ENCODE measurements at places on chromosomes 11 and 22.

GRCh38 chr11:11186249-11186648 lies 166.8 kb downstream of the CSNK2A3 start:
- no peak for DNase-seq

DNA sequence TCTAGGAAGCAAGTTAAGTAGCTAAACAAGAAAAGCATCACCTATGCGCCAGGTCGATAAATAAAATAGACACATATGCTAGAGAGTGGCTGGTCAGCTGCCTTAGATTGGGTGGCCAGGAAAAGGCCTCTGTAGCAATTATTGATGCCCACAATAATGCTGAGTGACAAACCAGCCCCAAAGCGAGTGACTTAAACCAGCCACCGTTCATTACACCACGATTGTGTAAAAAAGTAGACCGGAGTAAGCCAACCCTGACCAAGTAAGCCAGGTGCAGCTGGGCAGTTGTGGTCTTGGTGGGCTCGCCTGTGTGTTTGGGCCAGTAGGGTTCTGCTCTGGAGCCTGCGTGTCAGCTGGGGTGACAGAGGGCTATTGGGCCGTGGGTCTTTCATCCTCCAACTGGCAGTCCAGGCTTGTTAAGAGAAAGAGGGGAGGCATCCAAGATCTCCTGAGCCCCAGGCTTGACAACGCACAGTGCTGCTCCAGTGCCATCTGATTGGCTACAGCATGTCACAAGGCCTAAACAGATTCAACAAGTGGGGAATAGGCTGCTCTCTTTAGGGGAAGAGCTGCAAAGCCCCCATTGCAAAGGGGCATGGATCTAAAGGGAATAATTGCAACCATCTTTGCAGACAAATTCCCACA lies 100.4 kb upstream of the PARVA start:
- DNase-seq, result no peak

DNA sequence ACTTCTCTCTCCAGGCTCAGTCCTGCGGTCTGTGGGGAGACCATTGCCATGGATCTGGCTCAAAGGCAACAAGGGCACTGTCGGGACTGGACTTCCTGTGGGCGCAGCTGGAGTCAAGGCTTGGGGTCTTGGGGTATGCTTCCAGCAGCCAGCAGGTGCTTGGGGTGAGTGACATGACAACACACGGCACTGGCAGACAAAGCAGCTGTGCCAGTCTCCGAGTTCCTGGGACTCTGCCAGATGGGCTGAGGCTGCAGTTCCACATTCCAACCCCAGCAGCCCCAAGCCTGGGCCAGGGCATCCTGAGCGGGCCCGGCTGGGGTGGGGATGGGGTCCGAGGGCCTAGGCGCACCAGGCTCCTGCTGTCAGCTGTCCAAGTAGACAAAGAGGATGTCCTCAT lies 12.3 kb downstream of the GUCD1 start:
- DNase-seq, result no peak

GRCh38 chr11:57179681-57180080 lies 2.1 kb upstream of the LRRC55 start:
- no peak for DNase-seq

GRCh38 chr11:122234257-122234656 lies 118.2 kb upstream of the BLID start:
- DNase-seq, result no peak

DNA sequence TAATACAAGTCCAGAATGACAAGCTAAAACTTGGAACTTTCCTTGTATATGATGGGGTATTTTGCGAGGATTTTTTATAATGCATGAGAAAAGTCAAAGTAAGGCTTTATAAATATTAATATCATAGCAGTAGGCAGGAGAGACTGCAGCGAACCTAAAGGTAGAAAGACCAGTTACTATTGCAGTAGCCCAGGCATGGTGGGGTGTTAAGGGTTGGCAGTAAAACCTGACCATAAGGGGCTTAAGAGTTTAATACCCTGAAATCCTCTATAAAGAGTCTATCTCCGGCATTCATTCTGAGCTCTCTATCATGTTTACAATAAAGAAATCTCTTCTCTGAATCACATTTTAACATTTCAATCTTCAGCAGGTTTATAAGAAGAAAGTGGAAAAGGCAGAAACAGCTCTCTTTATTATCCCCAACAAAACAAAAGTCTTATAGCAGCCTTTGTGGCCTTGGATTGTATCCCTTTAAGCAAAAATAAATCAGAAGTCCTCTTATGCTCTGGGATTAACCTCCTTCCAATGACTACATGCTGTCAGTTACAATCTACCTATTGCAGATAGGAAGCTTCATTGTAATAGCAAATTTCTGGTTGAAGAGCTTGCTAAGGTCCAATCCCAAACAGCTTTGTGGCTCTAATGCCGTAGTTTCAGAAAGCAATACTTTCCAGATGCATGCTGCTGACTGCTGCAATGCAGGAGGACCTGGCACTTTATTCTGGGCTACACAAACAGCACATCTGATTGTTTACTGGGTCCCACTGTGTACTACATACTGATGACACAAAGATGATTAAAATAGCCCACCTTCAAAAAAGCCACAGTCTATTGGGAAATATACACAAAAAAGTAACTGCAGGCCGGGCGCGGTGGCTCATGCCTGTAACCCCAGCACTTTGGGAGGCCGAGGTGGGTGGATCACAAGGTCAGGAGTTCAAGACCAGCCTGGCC lies 45.8 kb downstream of the SIK3 start:
- DNase-seq, result no peak

- no peak for DNase-seq
Measured at GRCh38 chr22:49833340-49834007, 5.8 kb upstream of the BRD1 start.

DNA sequence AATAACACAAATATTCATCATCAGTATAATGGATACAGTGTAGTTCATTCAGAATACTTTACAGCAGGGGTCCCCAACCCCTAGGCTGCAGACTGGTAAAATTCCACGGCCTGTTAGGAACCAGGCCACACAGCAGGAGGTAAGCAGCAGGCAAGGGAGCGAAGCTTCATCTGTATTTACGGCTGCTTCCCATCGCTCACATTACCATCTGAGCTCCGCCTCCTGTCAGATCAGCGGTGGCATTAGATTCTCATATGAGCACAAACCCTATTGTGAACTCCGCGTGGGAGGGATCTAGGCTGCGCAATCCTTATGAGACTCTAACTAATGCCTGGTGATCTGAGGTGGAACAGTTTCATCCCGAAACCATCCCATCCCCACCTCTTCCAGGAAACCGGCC lies 125.1 kb downstream of the SERGEF start:
- DNase-seq, result no peak

DNA sequence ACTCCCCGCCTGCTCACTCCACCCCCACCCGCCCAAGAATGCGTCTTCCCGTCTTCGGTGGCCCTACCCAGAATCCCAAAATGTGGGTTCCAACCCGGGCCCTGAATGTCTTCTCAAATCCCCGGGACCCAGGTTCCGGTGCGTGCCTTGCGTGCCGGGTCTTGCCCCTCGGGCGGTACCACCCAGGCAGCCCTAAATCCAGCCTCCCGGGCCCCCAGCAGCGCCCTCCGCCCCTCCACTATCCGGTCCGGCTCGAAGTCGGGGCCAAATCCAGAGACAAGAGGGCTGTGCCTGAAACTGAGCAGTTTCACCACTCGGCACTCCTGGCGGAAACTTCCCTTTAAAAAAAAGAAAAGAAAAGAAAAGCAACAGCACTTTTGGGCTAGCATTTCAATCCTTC lies 16.3 kb upstream of the CCT8L2 start:
- DNase-seq, result no peak

DNA sequence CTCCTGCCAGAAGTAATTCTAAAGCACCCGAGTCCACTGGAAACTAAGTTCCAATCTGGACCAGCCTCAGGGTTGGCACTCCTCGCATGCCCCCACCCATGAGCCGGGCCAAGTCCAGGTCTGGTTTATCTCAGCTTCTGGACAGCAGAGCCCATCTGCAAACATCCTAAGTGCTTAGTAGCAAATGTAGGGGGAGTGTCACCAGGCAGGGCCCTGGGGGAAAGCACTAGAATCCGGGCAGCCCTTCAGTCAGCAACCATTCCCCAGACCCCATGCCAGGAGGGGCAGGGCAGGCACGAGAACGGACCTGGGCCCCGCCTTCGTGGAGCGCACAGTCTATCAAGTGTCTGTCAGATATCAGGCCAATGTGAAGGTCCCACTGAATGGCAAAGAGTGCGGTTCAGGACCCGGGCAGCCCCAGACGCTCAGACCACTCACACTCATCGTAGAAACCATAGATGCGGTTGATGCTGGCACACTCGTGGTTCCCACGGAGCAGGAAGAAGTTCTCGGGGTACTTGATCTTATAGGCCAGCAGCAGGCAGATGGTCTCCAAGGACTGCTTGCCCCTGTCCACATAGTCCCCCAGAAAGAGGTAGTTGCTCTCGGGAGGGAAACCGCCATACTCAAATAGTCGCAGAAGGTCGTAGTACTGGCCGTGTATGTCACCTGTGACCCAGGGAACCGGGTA lies 1.3 kb downstream of the PPP1CA start:
- no peak for DNase-seq

DNA sequence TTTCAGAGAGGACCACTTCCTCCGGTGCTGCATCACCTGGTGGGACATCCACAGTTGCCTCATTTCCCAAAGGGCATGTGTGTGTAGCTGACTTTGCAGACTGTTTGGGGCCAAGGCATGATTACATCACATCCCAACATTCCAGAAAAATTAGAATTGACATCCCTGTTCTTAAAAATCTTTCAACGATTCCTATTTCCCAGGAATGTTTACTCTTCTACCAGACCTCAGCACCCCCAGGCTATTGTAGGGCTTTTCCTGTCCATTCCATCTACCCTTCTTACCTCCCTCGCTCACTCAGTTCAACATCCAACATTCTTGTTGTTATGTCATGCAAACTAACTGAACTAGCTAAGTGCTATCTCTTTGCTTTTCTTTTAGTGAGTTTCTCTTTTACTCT lies 37.3 kb downstream of the PIWIL4 start:
- no peak for DNase-seq

Measured in stimulated activated CD8-positive, alpha-beta memory T cell treated with anti-CD3 and anti-CD28 coated beads, Interleukin-2, amount 100 ng/mL, for 1 hour (primary cell).